IMR-90 (cell line): ENCODE measurements at places on chromosomes 5 and 9. TPM values are rescaled to one million over a fixed set of nuclear protein-coding genes. Genes with fewer than 3 reads are reported as not detected.

- H3K4me3 ChIP-seq = no peak within 1 kb of the TSS
- no peaks in the 10 kb centered on the region for H3K4me1 ChIP-seq
- DNase-seq = no peak
- peaks cover 12% of the 10 kb centered on the region for H3K27me3 ChIP-seq
- H3K36me3 ChIP-seq = no peaks in the 10 kb centered on the region
Measured at GRCh38 chr9:19788614-19789271, at the start of gene SLC24A2. Gene SLC24A2 (minus strand): TSS chr9:19789037.

DNA sequence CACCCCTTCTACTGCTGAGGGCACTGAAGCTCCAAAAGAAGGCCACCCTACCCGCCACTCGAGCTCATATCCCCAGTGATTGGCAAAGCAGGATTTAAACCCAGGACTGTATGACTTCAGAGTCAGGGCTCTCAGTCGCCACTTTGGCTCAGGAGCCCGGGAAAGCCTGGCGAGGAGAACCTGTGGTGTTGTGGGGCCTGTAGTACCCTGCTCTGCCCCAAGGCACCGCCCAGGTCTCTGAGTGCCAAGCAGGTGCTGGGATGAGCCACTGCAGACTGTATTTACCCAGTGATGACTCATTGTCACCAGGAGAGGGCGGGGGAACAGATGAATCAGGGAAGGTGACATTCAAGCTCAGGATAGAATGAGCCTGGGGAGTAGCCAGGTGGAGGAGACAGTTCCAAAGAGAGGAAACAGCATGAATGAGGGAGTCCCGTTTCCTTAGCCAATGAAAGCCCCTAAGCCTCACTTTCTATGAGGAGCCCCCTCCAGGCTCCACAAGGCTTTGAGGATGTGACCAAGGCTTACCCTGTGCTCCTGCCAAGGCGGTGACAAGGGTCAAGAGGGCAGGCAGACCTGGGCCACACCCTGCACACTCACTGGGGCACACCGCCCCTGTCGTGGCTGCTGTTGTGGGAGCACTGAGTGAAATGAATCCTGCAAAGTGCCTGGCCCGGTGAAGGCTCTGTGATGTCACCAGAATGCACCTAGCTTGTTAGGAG lies 17.8 kb upstream of the DPM2 start:
- peaks cover 1% of the 10 kb centered on the region; the same call in 1 of the 2 replicates for H3K36me3 ChIP-seq
- peaks cover 4% of the 10 kb centered on the region for H3K4me1 ChIP-seq
- H3K4me3 ChIP-seq = no peak overlapping the region
- no peaks in the 10 kb centered on the region for H3K27me3 ChIP-seq
- H3K27ac ChIP-seq = no peak overlapping the region

DNA sequence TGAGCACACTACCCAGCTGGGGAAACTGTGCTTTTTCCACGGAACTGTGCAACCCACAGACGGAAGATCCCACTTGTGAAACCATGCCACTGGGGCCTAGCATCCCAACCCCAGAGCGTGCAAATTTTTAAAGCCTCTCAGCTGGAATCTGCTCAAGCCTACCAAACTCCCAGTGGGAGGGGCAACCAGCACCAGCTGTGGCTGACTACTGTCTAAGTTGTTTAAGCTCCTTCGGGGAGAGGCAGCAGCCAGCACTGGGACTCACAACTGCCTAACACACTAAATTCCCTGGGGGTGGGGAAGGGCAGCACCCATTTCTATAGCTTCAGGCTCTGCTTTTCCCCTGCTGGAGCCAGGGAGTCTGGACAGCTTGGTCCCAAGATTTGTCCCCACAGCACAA lies 287.6 kb upstream of the MSX2 start:
- H3K4me3 ChIP-seq = no peak overlapping the region
- no peak overlapping the region for H3K27ac ChIP-seq
- H3K36me3 ChIP-seq = no peaks in the 10 kb centered on the region
- no peak for DNase-seq
- H3K4me1 ChIP-seq = no peaks in the 10 kb centered on the region

The ZCCHC9 gene
- total RNA-seq = 24.6 and 41.1 TPM in 2 replicates

The NEURL1B gene
- 1.8 and 1.9 TPM in 2 replicates for total RNA-seq

DNA sequence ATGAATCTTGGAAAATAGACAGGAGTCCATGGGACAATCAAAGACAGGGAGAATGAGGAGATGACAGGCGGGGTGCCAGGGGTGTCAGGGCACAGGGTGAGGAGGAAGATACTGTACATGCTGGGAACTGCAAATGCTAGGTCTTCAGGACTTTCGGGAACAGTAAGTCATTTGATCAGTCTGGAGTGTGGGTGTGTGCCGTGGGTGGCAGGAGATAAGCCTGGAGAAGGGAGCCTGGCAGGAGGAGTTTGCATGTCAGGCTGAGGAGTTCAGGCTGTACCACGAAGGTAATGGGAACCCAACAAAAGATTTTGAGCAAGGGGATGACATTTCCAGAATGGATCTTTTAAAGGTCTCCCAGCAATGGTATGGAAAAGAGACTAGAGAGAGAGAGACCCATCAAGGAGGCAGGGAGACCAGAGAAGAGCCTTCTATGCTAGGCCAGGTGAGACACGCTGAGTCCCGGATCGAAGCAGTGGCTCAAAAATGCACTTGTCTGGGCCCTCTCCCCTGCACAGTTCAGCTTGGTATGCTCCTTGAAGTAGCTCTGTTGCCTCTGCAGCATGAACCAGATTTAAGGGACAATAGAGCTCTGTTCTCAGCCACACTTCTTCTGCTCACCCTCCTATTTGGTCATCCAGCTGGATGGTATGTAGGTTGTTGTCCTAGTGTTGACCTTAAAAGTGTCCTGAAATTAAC lies 77.0 kb upstream of the FER start:
- H3K4me1 ChIP-seq = no peaks in the 10 kb centered on the region
- peaks cover 4% of the 10 kb centered on the region; the same call in 1 of the 2 replicates for H3K27me3 ChIP-seq
- H3K36me3 ChIP-seq = no peaks in the 10 kb centered on the region
- no peak overlapping the region for H3K27ac ChIP-seq
- H3K4me3 ChIP-seq = no peak overlapping the region

The PSIP1 gene
- total RNA-seq = 27.2 and 30.0 TPM in 2 replicates

DNA sequence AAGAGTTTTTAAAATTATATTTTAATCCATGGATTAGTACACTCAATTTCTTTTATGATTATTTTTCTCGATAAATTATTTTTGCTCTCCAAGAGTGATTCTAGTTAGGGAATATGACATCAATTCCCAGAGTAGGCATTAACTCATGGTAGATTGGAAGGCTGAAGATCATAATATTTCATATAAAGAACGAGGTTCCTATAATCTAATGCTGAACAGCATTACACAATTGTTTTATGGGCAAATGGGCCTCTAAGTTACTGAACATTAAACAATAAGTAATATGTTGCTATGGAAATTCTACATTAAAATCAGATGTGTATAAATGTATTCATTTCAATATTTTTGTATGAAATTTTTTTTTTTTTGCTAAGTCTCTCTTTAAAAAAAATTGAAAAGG lies 140.3 kb downstream of the ZNF608 start:
- peaks cover 4% of the 10 kb centered on the region; the same call in 1 of the 2 replicates for H3K27me3 ChIP-seq
- DNase-seq = no peak
- H3K36me3 ChIP-seq = no peaks in the 10 kb centered on the region

- H3K27me3 ChIP-seq = no peaks in the 10 kb centered on the region
- no peaks in the 10 kb centered on the region for H3K4me1 ChIP-seq
- no peak overlapping the region for H3K27ac ChIP-seq
- H3K4me3 ChIP-seq = no peak overlapping the region
Measured at GRCh38 chr9:1759009-1759408, 256.1 kb upstream of the SMARCA2 start.

GRCh38 chr9:72217306-72217842 lies 68.1 kb downstream of the GDA start:
- H3K4me3 ChIP-seq = no peak overlapping the region
- H3K27me3 ChIP-seq = no peaks in the 10 kb centered on the region; the same call in 1 of the 2 replicates
- no peaks in the 10 kb centered on the region for H3K36me3 ChIP-seq
- DNase-seq = no peak
- no peaks in the 10 kb centered on the region for H3K4me1 ChIP-seq
- H3K27ac ChIP-seq = no peak overlapping the region

- no peaks in the 10 kb centered on the region for H3K4me1 ChIP-seq
- no peaks in the 10 kb centered on the region for H3K27me3 ChIP-seq
- no peak overlapping the region for H3K4me3 ChIP-seq
- DNase-seq = no peak
- no peak overlapping the region for H3K27ac ChIP-seq
Measured at GRCh38 chr5:52457810-52458209, 329.9 kb upstream of the ITGA1 start.

GRCh38 chr5:1101961-1102713 lies 9.7 kb downstream of the SLC12A7 start:
- peaks cover 2% of the 10 kb centered on the region; the same call in 1 of the 2 replicates for H3K4me1 ChIP-seq
- DNase-seq = peak; percentile 18
- H3K27ac ChIP-seq = no peak overlapping the region
- H3K4me3 ChIP-seq = no peak overlapping the region
- no peaks in the 10 kb centered on the region for H3K27me3 ChIP-seq
- H3K36me3 ChIP-seq = no peaks in the 10 kb centered on the region

The DBH gene
- total RNA-seq = not detected in 2 replicates

The TAL2 gene
- not detected in 2 replicates for total RNA-seq

The SHC3 gene
- 13.3 and 13.9 TPM in 2 replicates for total RNA-seq

GRCh38 chr5:179180061-179180610 lies 120.0 kb downstream of the ZNF354C start:
- no peaks in the 10 kb centered on the region for H3K4me1 ChIP-seq
- peak; percentile 15 for DNase-seq
- H3K27me3 ChIP-seq = no peaks in the 10 kb centered on the region
- H3K4me3 ChIP-seq = no peak overlapping the region
- peaks cover 7% of the 10 kb centered on the region for H3K36me3 ChIP-seq

- no peak overlapping the region for H3K27ac ChIP-seq
- H3K27me3 ChIP-seq = no peaks in the 10 kb centered on the region
- no peaks in the 10 kb centered on the region; the same call in 1 of the 2 replicates for H3K36me3 ChIP-seq
- no peak overlapping the region for H3K4me3 ChIP-seq
- DNase-seq = no peak
- H3K4me1 ChIP-seq = peaks cover 30% of the 10 kb centered on the region
Measured at GRCh38 chr9:113574441-113575262, 111.1 kb downstream of the RGS3 start.

GRCh38 chr5:96114736-96115135 lies 153.1 kb upstream of the ELL2 start:
- no peak overlapping the region for H3K4me3 ChIP-seq
- no peak overlapping the region for H3K27ac ChIP-seq
- H3K36me3 ChIP-seq = no peaks in the 10 kb centered on the region
- no peaks in the 10 kb centered on the region for H3K27me3 ChIP-seq

The HAPLN1 gene
- under 0.01 and 0.56 TPM in 2 replicates for total RNA-seq

The FAM219A gene
- 4.8 and 5.6 TPM in 2 replicates for total RNA-seq

- H3K36me3 ChIP-seq = peaks cover 22% of the 10 kb centered on the region
Measured at GRCh38 chr9:130118841-130119518, 53.2 kb upstream of the NCS1 start.

DNA sequence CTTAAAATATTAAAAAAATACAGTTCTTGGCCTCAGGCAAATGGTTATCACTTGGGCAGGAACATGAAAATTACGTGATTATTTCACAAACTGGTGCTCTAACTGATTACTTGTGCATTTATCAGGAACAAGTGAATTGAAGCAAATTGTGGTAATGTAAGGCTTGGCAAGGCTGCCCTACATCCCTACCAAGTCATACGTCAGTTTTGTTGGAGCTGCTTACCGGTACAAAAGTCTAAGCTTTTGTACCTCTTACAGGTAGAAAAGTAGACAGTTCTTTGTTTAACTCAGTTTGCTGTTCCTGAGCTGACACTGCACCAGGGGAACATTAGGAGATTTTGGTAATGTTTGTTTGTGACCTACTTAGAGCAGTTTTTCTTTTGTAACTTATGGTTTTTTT lies 2.2 kb downstream of the G3BP1 start:
- peaks cover 6% of the 10 kb centered on the region; the same call in 1 of the 2 replicates for H3K4me1 ChIP-seq
- no peak for DNase-seq
- no peaks in the 10 kb centered on the region for H3K27me3 ChIP-seq
- H3K27ac ChIP-seq = no peak overlapping the region

DNA sequence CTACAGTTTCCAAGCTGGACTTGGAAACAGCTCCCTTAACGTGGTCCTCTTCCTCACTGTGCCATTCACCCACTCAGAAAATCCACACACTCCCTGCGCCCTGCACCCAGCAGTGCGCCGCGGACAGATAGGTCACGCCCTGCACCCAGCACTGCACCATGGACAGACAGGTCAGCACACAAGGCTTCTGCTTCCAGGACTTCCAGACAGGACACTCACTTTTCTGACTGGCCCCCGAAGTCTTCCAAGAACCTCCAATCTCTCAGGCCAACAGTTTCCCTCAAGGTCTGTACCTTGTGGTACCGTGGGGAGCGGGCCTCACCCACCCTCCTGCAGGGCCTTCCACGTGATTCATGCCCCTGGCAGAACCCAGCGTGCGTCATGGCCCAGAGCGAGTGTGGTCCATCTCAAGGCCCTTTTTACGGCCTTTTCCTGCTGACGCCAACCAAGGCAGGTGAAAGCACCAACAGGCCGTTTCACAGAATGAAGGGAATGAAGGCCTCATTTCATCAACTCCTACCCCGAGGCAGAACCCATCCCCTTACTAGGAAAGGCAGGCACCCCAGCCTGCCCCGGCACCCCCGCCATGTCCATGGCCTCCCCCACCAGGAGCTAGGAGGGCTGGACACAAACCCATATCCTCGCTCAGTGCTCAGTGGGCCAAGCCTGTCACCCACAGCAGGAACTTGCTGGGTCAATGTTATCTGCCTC lies 17.3 kb downstream of the VAV2 start:
- H3K27ac ChIP-seq = no peak overlapping the region
- no peak for DNase-seq
- no peak overlapping the region for H3K4me3 ChIP-seq

DNA sequence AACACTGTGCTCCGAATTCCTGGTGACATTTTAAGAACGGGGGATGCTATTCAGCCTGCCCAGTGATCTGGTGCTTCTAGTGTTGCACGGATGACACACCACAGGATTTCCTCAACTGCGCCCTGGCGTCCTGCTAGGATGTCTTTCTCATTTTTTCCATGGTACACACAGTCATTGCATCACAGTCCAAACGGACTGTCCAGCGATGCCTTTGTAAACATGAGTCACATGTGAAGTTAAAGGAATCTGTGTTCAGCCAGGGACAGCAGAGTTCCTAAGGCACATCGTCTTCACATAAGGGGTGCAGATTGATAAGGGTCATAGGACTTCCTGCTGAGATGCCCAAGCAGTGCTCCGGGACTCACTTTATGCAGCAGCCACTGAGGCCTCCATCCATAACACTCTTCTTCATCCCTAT lies 9.3 kb upstream of the PTPN3 start:
- peaks cover 4% of the 10 kb centered on the region for H3K27me3 ChIP-seq
- no peaks in the 10 kb centered on the region for H3K36me3 ChIP-seq
- DNase-seq = peak; percentile 86
- no peak overlapping the region for H3K27ac ChIP-seq
- no peak overlapping the region for H3K4me3 ChIP-seq
- peaks cover 4% of the 10 kb centered on the region; the same call in 1 of the 2 replicates for H3K4me1 ChIP-seq

- H3K4me1 ChIP-seq = no peaks in the 10 kb centered on the region; the same call in 1 of the 2 replicates
- H3K4me3 ChIP-seq = no peak overlapping the region
- H3K36me3 ChIP-seq = no peaks in the 10 kb centered on the region
- DNase-seq = no peak
Measured at GRCh38 chr5:55860709-55861108, 9.6 kb downstream of the IL31RA start.

The PDE8B gene
- under 0.01 TPM in 2 replicates for total RNA-seq

The ADAMTS13 gene
- under 0.01 and 0.18 TPM in 2 replicates for total RNA-seq

- H3K4me1 ChIP-seq = peaks cover 26% of the 10 kb centered on the region
- DNase-seq = peak; percentile 74
- peak overlapping the region; percentile 44; the same call in 1 of the 2 replicates for H3K27ac ChIP-seq
- H3K36me3 ChIP-seq = no peaks in the 10 kb centered on the region
Measured at GRCh38 chr9:88781628-88782391, 209.5 kb upstream of the S1PR3 start.
